ENCODE measurements at places on chromosomes 1 and 21.

DNA sequence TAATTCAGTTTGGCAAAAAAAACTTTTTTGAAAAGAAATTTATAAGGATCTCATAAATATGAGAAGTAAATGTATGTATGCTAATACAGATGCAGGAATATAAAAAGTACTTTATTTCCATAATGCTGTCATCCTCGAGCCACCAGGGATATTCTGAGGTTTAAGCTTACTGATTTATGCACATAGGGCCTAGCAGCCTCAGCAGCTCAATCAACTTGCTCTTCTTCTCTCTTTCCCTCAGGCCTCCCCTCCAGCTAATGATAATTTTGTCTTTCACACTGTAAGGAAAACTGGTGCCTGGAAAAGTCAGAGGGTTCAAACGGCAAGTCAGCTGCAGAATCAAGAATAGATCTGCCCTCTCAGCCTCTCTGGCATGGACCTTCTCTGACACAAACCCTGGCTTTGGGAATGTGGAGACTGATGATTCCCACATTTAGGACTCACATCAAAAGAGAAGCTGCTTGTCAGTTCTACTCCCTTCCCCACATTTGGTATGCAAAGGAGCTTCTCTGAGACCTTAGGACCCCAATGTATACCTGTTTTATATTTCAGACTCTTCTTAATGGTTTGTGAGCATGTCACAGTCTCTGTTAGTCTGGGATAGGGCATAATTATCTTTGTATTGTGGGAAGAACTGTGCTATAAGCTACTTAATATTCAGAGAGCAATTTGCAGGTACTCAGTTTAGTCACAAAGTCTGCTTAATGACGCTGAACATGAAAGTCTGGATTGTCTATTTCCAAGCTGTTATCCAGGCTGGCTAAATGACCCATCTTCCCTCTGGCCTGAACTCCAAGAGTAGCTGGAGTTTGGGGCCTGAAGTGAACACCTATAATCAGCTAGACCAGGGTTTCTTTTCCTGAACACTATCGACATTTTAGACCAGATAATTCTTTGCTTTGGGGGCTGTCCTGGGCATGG is 52.1 kb upstream of the DIPK1A start:
- no peak for DNase-seq

- no peak for DNase-seq
Measured at GRCh38 chr1:117128323-117129079, 7.0 kb upstream of the TRIM45 start.

GRCh38 chr1:198935306-198935921 is 296.6 kb downstream of the PTPRC start:
- peak; percentile 48 for DNase-seq

DNA sequence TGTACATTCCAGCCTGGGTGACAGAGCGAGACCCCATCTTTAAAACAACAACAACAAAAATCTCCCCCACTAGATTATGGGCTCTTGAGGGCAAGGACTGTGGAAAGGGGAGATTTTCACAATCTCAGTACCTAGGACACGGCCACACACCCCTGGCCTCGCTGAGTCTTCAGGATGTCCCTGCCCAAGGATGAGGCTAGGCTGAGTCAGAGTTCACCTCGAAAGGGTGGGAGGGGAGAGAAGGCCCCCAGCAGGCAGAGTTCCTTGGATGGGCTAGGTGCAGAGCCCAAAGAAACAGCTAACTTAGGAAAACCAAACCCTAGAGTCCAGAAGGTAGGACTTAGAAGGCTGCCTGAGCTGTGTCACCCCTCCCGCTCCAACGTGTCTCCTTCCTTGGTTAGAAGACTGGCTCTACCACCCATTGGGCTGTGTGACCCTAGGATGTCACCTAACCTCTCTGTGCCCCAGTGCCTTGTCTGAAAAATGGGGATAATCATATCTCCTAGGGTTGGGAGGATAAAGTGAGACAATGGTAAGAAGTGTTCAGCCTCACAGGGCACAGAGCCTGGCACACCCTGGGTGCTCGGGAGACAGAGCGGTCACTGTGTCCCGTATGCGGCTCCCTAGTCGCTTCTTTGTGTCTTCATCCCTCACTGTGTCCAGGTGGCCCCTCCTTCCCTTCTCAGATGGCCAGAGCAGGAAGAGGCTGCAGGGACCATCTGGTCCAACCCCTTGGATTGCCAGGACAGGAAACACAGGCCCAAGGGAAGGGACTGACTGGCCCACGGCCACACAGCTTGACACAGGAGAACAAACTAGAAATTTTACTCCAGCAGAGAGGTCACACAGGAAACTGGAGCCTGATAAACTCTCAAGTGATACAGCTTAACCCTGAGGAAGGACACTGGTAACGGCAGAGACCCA is 11.2 kb downstream of the TRIM62 start:
- DNase-seq, result no peak

- DNase-seq, result no peak
Measured at GRCh38 chr1:157829210-157829609, 9.3 kb upstream of the FCRL1 start.

DNA sequence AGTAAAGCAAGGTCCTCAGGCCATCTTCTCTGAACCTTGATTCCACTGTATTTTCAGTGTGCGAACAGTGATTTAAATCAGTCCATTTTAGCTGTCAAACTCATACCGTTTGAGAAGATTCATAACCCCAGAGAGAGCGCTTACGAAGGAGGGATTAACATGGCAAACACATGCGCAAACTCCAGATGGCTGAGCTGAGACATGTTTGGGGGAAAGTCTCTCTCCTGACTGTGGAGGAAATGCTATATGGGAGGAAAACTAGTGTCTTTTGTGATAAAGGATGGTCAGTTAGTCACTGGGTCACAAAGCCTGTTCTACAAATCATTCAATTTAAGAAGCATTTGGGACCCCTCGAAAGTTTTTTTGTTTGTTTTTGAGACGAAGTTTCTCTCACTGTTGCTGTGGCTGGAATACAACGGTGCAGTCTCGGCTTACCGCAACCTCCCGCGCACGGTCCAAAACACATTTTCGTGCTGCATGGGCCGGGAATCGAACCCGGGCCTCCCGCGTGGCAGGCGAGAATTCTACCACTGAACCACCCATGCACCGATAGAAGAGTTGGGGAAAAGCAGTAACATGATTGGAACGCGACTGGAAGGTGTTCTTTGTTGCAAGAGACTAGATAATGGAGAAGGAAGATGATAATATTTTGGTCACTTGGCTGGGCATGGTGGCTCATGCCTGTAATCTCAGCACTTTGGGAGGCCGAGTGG is 58.4 kb upstream of the CXADR start:
- peak; percentile 2 for DNase-seq

DNA sequence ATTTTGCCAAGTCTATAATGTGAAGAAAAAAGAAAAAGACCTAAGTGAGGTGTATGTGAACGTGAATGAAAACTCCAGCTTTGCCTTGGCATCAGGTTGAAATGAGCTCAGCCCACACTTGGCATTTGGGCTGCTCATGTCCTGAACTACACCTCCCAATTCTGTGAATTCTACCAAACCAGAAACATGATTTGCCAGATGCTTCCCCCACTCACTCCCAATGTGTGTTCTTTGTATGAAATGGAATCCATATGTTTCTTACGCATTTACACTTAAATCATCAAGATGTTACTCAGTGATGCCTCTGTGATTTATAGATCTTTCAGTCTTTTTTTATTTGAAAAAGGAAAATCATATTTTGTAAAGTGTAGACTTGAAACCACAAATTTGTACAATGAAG is 32.8 kb upstream of the RUNX1 start:
- DNase-seq, result no peak

DNA sequence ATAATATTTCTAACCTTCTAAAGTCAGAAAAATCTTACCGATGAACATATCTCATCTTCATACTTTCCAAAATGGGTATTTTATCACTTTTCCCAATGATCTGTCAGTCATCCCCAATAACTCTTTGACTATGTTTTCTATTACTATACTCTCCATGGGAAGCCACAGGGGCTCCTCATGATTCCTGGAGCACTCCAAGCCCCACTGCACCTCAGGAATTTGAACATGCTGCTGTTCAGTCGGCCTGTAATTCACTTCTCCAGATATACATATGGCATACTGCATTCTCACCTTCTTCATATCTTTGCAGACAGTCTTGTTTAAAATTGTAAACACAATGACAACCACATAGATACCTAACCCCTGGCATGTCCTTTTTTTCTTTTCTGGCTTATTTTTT is 333.0 kb downstream of the BRINP3 start:
- no peak for DNase-seq

DNA sequence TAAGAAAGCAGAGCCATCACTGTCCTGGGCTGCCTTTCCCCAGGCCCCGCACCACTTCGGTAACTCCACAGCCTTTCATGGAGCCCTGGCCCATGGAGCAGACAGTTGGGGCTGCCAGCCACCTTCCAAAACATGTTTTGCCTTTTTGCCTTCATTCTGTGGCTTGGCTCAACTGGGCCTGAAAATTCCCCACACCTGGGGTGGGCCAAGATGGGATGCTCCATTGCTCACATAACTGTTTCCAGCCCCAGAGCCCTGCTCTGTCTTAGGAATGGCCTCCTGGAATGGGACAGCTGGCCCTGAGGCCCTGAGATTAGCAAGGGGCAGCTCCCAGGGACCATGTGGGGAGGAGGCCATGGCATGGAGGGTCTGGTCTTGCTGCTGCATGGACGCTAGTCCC is 10.9 kb upstream of the PRELP start:
- no peak for DNase-seq

DNA sequence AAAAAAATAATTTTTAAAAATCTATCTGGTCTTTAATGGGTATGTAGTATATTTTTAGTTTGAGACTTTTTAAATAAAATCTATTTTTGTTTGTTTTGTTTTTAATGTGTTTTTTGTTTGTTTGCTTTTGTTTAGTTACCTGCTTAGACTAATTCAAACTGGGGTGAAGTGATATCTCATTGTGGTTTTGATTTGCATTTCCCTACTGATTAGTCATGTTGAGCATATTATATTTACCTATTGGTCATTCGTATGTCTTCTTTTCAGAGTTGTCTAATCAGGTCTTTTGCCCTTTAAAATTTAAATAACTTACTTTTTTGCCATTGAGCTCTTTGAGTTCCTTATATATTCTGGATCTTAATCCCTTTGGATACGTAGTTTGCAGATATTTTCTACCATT is 20.3 kb downstream of the CD1B start:
- DNase-seq, result no peak

GRCh38 chr1:223849352-223850254 is 3.9 kb upstream of the TP53BP2 start:
- no peak for DNase-seq

DNA sequence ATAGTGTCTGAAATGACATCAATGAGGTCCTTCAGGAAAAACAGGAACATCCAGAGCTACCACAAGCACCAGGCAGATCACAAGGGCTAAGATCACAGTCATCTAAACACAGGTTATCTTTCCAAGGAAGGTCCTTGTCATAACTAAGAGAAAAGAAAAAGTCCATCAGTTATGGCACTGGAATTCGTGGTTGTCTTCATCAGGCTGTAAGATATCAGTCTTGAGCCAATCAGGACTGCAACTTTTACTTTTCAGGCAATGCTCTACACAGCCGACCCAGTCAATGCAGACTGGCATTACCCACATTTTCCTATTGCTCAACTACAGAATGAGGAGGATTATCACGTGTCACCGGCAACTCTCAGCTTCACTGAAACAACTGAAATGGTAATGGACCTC is 26.4 kb downstream of the SORT1 start:
- no peak for DNase-seq

DNA sequence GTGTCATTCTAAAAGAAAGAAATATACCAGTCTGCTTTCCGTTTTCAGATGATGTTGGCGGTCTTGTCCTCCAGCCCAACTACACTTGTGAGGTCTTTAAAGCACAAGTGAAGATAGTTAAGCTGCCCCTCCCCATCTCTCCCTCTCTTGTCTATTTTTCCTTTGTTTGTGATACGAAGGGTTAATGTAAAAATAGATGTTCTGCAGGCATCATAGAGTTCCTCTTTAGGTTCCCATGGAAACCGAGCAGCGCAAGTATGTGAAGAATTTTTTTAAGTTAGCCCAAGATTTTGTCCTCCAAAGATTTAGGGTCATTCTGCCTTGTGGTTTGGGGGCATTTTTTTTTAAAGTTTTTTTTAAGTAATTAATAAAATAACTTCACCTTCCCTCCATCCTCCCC is 232.4 kb upstream of the AJAP1 start:
- DNase-seq, result no peak

DNA sequence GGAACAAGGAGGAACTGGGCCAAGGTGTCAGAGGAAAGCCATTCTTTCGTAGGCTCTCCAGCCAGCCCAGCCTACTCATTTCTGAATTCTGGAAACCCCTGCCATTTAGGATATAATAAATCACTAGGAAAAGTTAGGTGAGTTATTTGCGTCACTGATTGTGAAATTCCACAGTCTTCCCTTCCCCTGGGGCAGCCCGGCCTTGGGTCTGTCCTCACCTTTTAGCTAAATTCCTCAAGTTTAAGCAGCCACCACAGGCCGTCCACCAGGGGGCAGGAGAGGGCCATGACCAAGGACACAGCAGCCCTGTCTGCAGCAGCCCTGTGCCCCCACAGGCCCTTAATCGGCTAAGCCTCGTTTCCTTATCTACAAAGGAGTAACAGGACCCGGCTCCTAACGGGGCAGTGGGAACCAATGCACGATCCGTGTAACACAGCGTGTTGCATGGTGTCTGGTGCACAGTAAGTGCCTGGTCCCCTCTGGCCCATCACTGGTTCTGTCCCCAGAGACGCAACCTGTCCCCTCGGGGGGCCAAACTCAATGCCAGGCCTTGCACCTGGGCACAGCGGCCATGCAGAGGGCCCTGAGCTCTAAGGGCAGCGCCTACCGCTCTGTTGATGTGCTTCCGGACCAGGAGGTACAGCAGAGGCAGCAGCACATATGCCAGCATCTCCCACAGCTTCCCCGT is 18.1 kb downstream of the GPR157 start:
- peak; percentile 86 for DNase-seq

- DNase-seq, result no peak
Measured at GRCh38 chr1:6580119-6580592, 362 bp downstream of the ZBTB48 start.

GRCh38 chr1:169890761-169891538 is 2.7 kb downstream of the SCYL3 start:
- DNase-seq, result peak; percentile 15

GRCh38 chr21:26965907-26966581 is 844 bp downstream of the ADAMTS5 start:
- no peak for DNase-seq

DNA sequence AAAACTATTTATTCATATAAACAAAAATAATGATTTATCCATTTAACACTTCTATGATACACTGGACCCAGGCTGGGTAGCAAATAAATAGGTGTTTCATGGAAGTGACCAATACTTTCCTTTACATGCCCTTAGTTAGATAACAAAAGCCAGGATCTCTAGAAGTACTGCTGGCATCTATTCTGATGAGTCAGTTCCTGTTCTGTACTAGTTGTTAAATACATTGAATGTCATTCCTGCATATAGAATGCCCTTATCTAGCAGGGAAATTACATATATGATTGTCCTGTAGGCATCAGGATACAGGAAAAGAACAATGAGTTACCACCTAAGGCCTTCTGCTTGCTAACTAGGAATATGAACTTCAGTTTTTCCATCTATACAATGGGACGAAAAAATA is 130.8 kb downstream of the HFM1 start:
- DNase-seq, result no peak

Data from activated T-cell treated with anti-CD3 and anti-CD28 coated beads for 1 hour (primary cell).